ENCODE measurements at places on chromosomes 4 and X.

GRCh38 chr4:8217246-8217511 is 18.1 kb downstream of the SH3TC1 start:
- no peak for DNase-seq

DNA sequence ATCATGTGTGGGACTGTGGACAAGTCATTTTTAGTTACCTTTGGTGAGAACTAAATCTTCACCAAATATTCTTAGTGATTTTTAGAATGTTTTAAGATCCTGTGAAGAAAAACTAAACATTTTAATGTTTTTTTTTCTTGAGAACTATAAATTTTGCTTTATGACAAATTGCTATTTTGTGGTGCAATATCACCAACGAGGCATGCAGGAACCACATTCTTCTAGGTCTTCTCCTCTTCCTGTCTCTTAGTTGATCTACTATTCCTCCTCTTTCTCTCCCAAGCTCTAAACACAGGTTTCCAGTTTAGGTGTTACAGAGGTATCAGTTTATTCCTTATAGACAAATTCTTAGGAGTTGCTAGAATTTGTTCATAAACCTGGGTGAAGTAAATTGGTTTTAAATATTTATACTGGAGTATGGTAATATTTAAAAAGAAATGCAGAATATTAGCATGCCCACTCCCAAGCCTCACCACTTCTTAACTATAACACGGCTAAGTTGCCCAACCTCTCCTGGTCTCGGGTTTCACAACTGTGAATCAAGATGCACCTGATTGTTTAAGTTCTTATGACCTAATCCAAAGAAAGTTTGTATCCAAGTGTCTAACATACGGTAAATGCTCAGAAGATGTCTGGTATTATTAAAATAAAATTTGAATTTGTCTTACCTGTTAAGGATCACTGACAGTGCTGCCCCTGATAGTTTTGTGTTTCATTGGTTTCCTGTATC is 56.5 kb upstream of the CLNK start:
- no peak for DNase-seq

- no peak for DNase-seq
These were observed 47.2 kb downstream of the FHL1 start for GRCh38 chrX:136194536-136194935.

- DNase-seq, result no peak
These were observed 26.3 kb downstream of the EFHC2 start for GRCh38 chrX:44317181-44317580.

- no peak for DNase-seq
These were observed 33.7 kb upstream of the MSL3 start for GRCh38 chrX:11724122-11725017.

- no peak for DNase-seq
These were observed 765.3 kb upstream of the GRIA3 start for GRCh38 chrX:122418758-122419157.

Measured in epithelial cell of proximal tubule (primary cell).